CD4-positive, alpha-beta T cell (primary cell): ENCODE measurements at places on chromosomes 5 and 9. TPM values are rescaled to one million over a fixed set of nuclear protein-coding genes. Genes with fewer than 3 reads are reported as not detected.
A peak's percentile ranks its signal among the peaks of the same experiment; 100 is the strongest.

Gene IFNA8
- not detected for total RNA-seq

Gene BARHL1
- not detected for total RNA-seq

- no peaks in the 10 kb centered on the region for H3K36me3 ChIP-seq
- DNase-seq = no peak
- H3K4me1 ChIP-seq = no peaks in the 10 kb centered on the region
- no peaks in the 10 kb centered on the region for H3K27me3 ChIP-seq
- H3K4me3 ChIP-seq = no peak overlapping the region
- H3K27ac ChIP-seq = no peak overlapping the region
Observed at GRCh38 chr9:8845376-8845775, 1045.8 kb upstream of the DMAC1 start.

Gene RLN2
- 0.47 TPM for total RNA-seq

GRCh38 chr5:40754381-40755092 is 1.2 kb downstream of the TTC33 start:
- no peak for DNase-seq
- H3K27ac ChIP-seq = peak overlapping the region; percentile 89
- peaks cover 4% of the 10 kb centered on the region for H3K36me3 ChIP-seq
- H3K4me3 ChIP-seq = peak overlapping the region; percentile 89
- H3K27me3 ChIP-seq = no peaks in the 10 kb centered on the region

DNA sequence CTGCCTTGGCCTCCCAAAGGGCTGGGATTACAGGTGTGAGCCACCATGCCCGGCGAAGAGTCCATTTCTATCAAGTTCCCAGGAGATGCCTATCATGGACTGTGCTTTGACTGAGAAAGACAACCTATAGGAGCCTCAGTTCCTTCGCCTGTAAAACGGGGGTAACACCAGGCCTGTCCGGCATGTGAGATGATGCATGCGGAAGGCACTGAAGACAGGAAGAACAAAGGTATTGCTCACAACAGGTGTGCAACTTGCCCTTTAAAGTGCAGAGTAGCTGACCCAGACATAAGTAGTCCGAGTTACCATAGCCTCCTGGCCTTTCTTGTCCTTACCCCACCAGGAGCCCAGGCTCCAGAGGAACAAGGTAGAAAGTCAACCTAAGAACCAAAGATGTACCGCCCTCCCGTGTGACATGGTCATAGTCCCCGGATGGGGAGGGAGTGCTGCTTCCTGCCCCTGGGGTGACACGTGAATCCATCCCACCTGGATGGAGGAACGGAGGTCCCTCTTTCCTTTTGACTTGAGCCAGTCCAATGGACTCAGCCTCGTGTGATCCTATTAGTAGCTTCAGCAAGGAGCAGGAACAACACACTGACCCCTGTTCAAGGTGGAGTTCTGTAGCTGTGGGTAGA is 60.3 kb downstream of the HSPA4 start:
- H3K4me3 ChIP-seq = no peak overlapping the region
- H3K4me1 ChIP-seq = peaks cover 8% of the 10 kb centered on the region
- no peaks in the 10 kb centered on the region for H3K36me3 ChIP-seq
- H3K27me3 ChIP-seq = no peaks in the 10 kb centered on the region

Gene TLX3
- total RNA-seq = not detected

DNA sequence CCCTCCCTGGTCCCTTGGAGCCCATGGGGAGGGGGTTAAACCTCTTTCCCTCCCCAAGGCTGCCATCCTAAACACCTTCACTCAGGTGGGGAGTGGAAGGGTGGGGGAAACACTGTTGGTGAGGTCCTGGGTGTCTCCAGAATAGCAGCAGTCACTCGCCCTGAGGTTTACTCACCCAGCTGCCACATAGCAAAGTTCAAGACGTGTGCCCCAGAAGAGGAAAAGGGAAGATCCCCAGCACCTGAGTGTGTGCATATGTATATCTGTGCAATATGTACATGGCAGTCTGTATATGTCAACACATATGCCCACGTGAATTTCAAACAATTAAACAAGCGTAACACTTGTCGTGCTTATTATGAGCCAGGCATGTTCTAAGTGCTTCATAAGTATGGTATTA is 31.3 kb upstream of the SMU1 start:
- DNase-seq = no peak
- no peak overlapping the region for H3K27ac ChIP-seq
- no peaks in the 10 kb centered on the region for H3K27me3 ChIP-seq
- no peak overlapping the region for H3K4me3 ChIP-seq
- H3K4me1 ChIP-seq = no peaks in the 10 kb centered on the region
- peaks cover 20% of the 10 kb centered on the region for H3K36me3 ChIP-seq

- DNase-seq = peak; percentile 58
- H3K27ac ChIP-seq = no peak overlapping the region
- H3K4me3 ChIP-seq = no peak overlapping the region
- H3K4me1 ChIP-seq = no peaks in the 10 kb centered on the region
Observed at GRCh38 chr9:100437860-100438805, 11.2 kb downstream of the MSANTD3 start.

DNA sequence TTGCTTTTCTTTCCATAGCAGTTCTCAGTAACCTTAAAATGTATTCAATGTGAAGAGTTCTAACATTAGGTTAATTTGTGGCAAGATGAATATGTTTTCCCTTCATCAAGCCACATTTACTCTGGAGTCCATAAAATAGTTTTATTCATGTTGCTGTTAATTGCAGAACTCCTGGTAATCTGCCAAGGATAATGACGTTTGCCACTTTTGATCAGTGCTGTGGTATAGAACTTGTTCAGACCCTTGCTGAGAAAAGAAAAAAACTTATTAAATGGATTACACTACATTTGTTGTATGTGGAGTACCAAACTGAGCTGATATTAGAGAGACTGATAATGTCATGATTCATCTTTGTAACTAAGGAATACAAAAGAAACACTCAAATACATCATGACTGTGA is 212.4 kb upstream of the DMAC1 start:
- H3K4me3 ChIP-seq = no peak overlapping the region
- H3K27me3 ChIP-seq = no peaks in the 10 kb centered on the region

DNA sequence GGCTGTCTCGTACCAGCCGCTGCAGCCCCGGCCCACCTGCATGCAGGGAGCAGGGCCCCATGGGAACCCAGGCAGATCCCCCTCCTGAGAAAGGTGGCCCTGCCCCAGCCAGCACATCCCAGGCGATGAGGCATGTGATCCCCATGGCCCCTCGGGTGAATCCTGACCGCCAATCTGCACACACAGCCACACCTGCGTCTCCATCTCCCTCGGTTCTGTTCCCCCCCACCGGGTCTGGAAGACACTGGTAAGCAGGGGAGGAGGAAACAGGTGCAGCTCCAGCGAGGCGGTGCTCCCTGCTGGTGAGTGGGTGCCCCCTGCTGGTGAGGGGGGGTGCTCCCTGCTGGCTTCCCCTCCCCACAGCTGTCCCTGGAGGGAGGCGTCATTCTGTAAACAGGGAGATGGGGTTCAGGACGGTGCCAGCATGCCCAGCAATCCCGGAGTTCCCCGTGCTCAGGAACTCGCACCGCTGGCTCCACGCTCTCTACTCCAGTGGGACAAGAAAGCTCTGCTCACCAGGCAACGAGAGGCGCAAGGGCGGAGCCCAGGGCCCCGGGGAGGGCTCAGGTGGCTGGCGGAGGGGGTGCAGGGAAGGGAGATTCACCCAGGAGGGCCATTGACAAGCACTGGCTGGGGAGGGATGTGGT is 28.4 kb upstream of the SLC12A7 start:
- DNase-seq = peak; percentile 81
- peaks cover 6% of the 10 kb centered on the region for H3K27me3 ChIP-seq
- no peak overlapping the region for H3K27ac ChIP-seq
- H3K4me3 ChIP-seq = no peak overlapping the region
- H3K36me3 ChIP-seq = no peaks in the 10 kb centered on the region
- peaks cover 13% of the 10 kb centered on the region for H3K4me1 ChIP-seq

GRCh38 chr9:38482918-38483592 is 58.8 kb upstream of the IGFBPL1 start:
- no peaks in the 10 kb centered on the region for H3K36me3 ChIP-seq
- no peak for DNase-seq
- H3K27me3 ChIP-seq = no peaks in the 10 kb centered on the region

DNA sequence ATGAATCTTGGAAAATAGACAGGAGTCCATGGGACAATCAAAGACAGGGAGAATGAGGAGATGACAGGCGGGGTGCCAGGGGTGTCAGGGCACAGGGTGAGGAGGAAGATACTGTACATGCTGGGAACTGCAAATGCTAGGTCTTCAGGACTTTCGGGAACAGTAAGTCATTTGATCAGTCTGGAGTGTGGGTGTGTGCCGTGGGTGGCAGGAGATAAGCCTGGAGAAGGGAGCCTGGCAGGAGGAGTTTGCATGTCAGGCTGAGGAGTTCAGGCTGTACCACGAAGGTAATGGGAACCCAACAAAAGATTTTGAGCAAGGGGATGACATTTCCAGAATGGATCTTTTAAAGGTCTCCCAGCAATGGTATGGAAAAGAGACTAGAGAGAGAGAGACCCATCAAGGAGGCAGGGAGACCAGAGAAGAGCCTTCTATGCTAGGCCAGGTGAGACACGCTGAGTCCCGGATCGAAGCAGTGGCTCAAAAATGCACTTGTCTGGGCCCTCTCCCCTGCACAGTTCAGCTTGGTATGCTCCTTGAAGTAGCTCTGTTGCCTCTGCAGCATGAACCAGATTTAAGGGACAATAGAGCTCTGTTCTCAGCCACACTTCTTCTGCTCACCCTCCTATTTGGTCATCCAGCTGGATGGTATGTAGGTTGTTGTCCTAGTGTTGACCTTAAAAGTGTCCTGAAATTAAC is 77.0 kb upstream of the FER start:
- no peak for DNase-seq
- H3K4me1 ChIP-seq = no peaks in the 10 kb centered on the region
- no peak overlapping the region for H3K27ac ChIP-seq
- no peaks in the 10 kb centered on the region for H3K27me3 ChIP-seq

DNA sequence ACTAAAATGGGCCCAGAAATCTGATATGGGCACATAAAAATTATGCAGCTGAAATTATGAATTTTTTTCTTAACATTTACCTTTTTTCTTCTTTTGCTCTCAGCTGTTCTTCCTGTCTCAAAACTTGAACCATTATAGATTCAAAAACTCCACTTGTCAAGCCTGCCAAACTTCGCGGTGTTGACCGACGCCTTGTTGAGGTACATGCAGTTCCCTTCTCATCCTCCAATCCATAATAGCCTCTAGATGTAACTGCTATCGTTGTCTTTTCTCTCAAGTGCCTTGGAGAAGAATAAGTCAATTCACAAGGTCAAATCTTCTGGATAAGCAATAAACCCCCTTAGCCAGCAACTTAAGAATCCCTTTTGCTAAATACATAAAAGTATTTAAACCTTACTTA is 27.2 kb downstream of the RANBP6 start:
- H3K36me3 ChIP-seq = peaks cover 27% of the 10 kb centered on the region
- H3K27ac ChIP-seq = no peak overlapping the region
- no peaks in the 10 kb centered on the region for H3K27me3 ChIP-seq
- H3K4me3 ChIP-seq = no peak overlapping the region
- H3K4me1 ChIP-seq = no peaks in the 10 kb centered on the region
- DNase-seq = no peak

Gene TYRP1
- total RNA-seq = not detected

DNA sequence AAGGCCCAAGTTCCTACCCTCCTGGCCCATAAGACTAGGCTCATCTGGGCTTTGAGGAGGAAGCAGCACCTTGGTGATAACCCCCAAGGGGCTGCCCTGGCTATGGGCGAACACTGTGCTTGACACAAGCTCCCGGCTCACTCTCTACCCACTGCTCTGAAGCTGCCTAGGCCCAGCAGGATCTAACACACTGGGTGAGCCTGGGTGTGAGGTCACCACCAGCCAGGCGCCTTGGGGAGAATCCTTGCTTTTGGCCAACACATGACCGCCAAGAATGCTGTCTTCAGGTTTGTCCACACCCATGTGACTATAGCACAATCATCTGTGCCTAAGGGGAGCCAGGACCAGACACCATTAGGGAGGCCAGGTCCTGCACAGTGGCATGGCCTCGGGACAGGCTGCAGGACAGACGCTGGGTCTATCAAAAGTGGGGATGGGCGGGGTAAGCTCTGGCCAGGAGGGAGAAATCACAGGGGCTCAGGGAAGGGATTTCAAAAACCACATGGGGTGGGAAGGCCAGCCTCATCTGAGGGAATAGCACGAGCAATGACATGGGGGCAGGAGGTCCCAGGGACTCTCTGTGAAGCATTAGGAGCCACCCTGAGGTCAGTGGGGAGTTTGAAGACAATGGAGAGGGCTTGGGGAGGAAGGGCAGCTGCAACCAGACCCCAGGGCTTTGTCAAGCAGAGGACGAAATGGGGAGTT is 29.6 kb downstream of the BICD2 start:
- H3K4me3 ChIP-seq = no peak overlapping the region
- H3K4me1 ChIP-seq = peaks cover 33% of the 10 kb centered on the region
- H3K36me3 ChIP-seq = no peaks in the 10 kb centered on the region
- H3K27ac ChIP-seq = no peak overlapping the region
- DNase-seq = no peak

- no peak for DNase-seq
- no peaks in the 10 kb centered on the region for H3K36me3 ChIP-seq
- no peaks in the 10 kb centered on the region for H3K27me3 ChIP-seq
- no peak overlapping the region for H3K4me3 ChIP-seq
Observed at GRCh38 chr5:112349371-112349770, 69.7 kb downstream of the EPB41L4A start.

- H3K27ac ChIP-seq = no peak overlapping the region
- H3K4me1 ChIP-seq = peaks cover 18% of the 10 kb centered on the region
- DNase-seq = peak; percentile 75
- H3K27me3 ChIP-seq = no peaks in the 10 kb centered on the region
- no peaks in the 10 kb centered on the region for H3K36me3 ChIP-seq
Observed at GRCh38 chr9:99000476-99001395, 57.0 kb downstream of the COL15A1 start.

Gene SPAAR
- not detected for total RNA-seq

- H3K36me3 ChIP-seq = no peaks in the 10 kb centered on the region
- peaks cover 19% of the 10 kb centered on the region for H3K4me1 ChIP-seq
- H3K27me3 ChIP-seq = no peaks in the 10 kb centered on the region
- DNase-seq = no peak
- H3K27ac ChIP-seq = no peak overlapping the region
Observed at GRCh38 chr5:95631255-95631958, 11.5 kb downstream of the GPR150 start.

GRCh38 chr5:95835682-95836385 is 13.3 kb upstream of the GLRX start:
- H3K27me3 ChIP-seq = no peaks in the 10 kb centered on the region
- peak overlapping the region; percentile 79 for H3K27ac ChIP-seq
- H3K4me3 ChIP-seq = peak overlapping the region; percentile 71

DNA sequence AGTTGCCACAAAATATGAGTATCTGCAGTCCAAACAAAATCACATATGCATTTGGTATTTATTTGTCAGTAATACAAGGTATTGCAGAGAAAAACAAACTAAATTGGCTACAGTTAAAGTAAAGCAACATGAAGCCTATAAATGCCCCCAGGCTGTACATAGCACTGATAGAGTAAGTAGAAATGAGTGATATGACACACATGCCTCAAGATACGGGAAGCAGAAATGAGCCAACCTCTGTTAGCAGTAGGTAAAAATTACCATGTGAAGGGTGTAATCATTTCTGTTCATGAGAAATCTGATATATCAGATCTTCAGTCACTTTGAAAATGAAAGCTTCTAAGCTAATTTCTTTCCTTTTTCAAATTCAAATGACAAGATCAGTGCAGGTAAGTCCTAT is 131.1 kb downstream of the CHSY3 start:
- no peaks in the 10 kb centered on the region for H3K27me3 ChIP-seq
- DNase-seq = no peak
- no peak overlapping the region for H3K27ac ChIP-seq
- no peak overlapping the region for H3K4me3 ChIP-seq
- H3K4me1 ChIP-seq = no peaks in the 10 kb centered on the region

- no peak for DNase-seq
- H3K27me3 ChIP-seq = no peaks in the 10 kb centered on the region
- H3K36me3 ChIP-seq = peaks cover 2% of the 10 kb centered on the region
- peak overlapping the region; percentile 87 for H3K27ac ChIP-seq
- H3K4me3 ChIP-seq = peak overlapping the region; percentile 89
Observed at GRCh38 chr5:71587766-71588532, 809 bp downstream of the MCCC2 start.
